Suppressor macrophage (primary cell): ENCODE measurements at places on chromosomes 4 and X.

DNA sequence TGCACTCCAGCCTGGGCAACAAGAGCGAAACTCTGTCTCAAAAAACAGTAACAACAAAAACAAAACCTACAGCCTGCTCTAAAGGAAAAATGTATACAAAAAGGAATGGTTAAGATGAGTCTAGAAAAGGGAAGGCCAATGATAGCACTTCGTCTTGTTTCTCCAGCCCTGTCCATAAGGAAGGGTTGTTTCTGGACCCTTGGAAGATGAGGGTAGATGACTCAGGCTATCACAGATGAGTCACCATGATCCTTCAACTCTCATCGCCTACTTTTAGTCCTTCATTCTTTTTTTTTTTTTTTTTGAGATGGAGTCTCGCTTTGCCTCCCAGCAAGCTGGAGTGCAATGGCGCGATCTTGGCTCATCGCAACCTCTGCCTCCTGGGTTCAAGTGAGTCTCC is 8.8 kb downstream of the PLA2G12A start:
- DNase-seq = no peak

- peak; percentile 74 for DNase-seq
Observed at GRCh38 chr4:183765251-183765911, 106.3 kb downstream of the TRAPPC11 start.

DNA sequence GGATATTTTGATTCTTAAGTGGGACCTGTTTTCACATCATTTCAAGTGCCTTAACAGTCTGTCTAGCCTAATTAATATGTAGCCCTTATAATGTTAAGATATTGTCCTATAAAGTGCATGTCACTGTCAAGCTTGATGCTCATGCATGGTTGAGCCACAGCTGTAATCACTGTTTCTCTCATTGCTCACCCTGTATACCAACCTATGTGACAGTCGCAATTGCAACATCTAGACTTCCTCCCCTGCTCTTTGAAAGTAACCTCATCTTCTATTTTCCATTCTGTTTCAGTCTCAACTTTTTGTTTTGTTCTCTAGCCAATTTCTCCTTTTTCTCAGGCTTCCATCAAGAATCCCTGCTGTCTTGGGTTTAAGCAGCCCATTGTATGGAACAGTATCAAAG is 24.4 kb upstream of the MSL3 start:
- no peak for DNase-seq

- DNase-seq = no peak
Observed at GRCh38 chr4:155545456-155545855, 121.2 kb upstream of the GUCY1A1 start.

- no peak for DNase-seq
Observed at GRCh38 chr4:25914670-25915352, 791 bp downstream of the SMIM20 start.

- peak; percentile 0 for DNase-seq
Observed at GRCh38 chrX:108735679-108736508, 469 bp downstream of the IRS4 start.

- no peak for DNase-seq
Observed at GRCh38 chr4:182807346-182807745, 109.8 kb downstream of the DCTD start.

DNA sequence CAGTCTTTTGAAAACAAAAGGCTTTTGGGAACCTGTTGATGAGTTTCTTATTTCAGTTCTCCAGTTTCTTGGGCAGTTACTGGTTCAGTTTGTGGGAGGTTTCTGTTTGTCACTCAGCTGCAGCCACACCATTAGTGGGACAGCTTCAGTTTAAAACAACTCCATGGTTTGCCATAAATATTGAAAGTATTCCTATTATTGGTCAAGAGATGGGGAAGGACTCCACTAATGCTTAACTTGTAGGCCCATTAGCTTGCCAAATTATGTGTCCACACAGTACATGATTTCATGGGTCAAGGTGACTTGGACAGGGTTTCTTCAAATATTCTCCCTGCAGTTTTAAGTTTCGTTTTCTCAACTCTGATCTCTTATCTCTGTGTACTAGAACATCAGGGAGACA is 15.5 kb upstream of the ASIC5 start:
- no peak for DNase-seq

DNA sequence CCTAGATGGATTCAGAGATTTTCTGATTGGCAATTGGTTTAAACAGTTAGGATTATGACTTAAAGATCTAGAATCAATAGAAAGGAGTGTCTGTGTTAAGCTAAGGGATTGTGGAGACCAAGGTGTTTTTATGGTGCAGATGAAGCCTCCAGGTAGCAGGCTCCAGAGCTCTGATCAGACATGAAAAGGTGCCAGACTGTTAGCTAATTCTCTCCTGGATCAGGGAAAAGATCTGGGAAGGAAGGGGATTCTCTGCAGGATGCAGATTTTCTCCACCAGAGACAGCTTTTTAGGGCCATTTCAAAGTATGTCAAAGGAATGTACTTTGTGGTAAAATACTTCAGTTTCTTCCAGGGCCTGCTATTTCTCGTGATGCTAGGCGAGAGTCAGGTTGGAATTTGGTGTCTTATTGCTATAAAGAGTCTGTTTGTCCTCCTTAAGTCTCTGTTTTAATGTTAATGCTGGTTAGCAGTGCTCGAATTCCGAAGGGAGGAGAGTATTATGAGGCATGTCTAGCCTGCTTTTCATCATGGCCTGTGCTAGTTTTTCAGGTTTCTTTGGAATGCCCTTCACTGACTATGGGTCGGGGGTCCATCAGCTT is 12.0 kb upstream of the GPR78 start:
- DNase-seq = no peak

DNA sequence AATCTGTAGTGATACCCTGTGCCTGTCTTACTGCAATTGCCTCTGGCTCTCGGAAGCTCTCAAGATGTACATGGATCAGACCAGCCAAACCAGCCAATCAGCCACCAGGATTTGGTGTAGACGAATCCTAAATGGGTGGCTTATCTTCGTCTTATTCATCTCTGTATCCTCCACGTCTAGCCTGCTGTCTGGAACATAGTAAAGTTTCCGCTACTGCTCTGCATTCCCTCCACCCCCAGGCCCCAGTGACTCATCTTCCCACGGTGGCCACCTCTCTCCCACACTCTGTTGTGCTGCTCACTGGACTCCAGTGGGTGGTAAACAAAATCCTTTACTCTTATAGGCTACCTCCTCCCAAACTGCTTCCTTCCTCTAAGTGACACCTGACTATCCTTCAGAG is 37.8 kb downstream of the SEPTIN6 start:
- DNase-seq = peak; percentile 69

DNA sequence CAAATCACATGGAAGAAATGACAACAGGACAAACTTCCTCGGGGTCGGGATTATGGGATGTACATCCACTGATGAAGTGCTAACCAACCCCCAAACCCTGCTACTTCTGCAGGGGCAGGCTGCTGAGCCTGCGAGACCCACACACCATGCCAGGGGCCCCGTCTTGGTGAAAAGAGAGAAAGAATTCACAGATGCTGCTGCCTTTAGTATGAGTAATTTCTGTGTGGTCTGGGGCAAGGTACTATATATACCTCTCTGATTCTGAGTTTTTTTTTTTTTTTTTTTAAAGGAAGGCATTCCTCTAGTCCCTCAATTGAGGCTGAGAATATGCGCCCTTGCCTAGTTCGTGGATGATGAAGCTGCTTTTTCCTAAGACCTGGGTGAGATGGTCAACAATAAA is 24.8 kb downstream of the PDHA1 start:
- DNase-seq = no peak

DNA sequence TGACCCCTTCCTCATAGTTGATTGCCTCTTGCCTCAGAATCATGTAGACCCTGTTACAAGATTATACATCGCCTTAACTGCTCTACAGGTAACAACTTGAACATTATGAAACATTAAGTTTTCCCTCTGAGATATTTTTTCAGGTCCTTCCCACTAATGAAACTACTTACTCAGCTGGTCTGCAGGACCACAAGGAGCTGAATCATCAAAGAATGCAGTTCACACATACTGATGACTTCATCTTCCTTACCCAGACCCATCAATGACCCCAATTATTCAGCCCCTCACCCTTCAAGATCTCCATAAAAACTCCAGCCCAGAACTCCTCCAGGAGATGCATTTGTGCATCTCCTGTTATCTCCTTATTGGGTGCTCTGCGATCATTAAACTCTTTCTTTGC is 720.9 kb downstream of the RAPGEF2 start:
- no peak for DNase-seq

- no peak for DNase-seq
Observed at GRCh38 chrX:129831091-129831885, 12.4 kb downstream of the ZDHHC9 start.

DNA sequence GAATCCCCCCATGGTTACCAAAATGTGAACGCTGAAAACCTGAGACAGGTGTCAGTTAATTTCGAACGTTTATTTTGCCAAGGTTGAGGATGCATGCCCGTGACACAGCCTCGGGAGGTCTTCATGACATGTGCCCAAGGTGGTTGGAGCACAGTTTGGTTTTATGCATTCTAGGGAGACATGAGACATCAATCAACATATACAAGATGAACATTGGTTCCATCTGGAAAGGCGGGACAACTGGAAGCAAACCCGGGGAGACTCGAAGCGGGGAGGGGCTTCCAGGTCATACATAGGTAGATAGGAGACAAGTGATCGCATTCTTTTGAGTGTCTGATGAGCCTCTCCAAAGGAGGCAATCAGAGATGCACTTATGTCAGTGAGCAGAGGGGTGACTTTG is 11.0 kb upstream of the SH3BP2 start:
- DNase-seq = no peak

DNA sequence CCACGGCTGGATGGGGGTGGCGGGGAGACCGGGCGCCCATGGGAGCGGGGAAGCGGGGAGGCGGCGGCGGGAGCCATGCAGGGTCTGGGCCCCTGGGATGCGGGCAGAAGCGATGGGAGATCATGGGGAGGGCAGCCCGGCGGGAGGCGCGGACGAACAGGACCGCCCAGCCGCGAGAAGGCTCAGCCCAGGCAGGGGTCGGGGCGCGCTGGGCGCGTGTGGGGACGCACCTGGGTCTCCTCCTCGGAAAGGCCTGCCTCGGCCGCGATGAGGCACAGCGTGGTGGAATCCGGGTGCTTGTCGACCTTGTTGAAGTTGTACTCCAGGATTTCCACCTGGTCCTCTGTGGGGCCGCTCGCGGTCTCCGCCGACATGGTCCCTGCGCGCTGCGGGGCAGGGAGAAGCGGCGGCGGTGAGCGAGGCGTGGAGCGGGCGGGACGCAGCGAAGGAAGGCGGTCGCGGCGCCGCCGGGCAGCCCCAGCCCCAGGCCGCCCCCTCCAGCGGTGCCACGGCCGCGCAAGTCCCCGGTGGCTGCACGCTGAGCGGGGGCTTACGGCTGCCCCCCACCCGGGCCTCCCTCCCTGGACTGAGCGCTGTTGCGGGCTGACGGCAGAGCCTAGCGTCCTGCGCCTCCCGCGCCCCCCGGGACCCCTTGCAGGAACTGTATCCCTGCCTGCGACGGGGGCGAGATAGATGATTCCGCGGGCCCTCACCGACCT is 25.3 kb downstream of the HOPX start:
- DNase-seq = peak; percentile 25

- no peak for DNase-seq
Observed at GRCh38 chrX:93322110-93322509, 351.3 kb downstream of the NAP1L3 start.

DNA sequence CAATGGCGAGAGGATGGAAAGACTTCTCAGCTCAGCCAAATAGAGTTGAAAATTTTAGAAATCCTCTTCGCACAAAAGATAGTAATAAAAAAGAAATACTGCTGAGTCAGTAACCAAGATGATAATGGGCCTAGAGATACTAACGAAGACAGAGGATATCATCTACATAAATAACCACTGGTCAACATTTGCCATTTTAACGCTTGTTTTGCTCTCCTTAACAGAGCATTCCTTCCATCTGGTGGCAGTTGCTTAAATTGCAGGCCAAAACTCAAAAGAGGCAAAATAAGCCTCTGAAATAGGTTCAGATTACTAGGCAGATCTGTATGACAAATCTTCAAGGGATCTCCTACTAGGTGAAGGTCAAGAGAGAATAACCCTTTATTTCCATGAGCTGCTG is 51.7 kb upstream of the MCF2 start:
- DNase-seq = no peak

GRCh38 chrX:3280706-3281105 is 65.7 kb downstream of the MXRA5 start:
- no peak for DNase-seq

DNA sequence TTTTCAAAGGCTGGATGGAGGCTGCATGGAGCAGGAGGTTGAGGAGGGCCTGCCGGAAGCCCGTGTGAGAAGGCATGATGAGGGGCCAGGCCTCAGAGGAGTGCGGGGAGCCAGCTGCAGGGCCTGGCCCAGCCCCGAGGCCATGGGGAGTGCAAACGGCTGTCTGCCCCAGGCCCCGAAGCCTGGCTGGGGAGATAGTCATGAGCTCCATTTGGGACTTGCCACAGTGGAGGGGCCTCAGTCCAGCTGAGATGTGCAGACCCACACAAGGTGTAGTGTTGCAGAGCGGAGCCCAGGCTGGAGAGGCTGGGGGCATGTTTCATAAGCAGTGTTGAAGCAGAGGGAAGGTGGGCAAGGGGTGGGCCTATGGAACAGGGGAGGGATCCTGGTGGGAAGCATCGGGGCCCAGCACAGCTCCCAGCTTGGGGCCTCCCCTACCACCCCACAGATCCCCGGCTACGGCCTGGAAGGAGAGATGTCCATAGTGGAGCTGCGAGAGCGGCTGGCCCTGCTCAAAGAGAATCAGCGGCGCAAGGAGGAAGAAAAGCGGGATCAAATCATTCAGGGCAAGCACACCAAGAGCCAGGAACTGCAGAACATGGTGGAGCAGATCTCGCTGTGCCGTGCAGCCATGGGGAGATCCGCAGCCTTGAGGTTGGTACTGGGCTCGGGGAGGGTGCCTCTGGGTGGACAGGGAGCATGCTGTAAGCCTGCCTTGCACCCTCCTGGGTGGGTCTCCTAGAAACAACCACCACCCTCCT is 9.1 kb upstream of the RNF4 start:
- DNase-seq = no peak
